ENCODE measurements at places on chromosomes 16 and 17. TPM values are rescaled to one million over a fixed set of nuclear protein-coding genes. Genes with fewer than 3 reads are reported as not detected.

- DNase-seq: peak; percentile 61
These were observed 65.2 kb downstream of the NKD1 start for GRCh38 chr16:50613281-50613963.

GRCh38 chr17:81391936-81392908, 3.0 kb upstream of the BAHCC1 start:
- no peak for DNase-seq

Gene RNF227
- 5.8 TPM for polyA plus RNA-seq

GRCh38 chr16:66618588-66619375, 14.3 kb downstream of the CMTM3 start:
- no peak for DNase-seq

Gene DRC3
- 13.2 TPM for polyA plus RNA-seq

DNA sequence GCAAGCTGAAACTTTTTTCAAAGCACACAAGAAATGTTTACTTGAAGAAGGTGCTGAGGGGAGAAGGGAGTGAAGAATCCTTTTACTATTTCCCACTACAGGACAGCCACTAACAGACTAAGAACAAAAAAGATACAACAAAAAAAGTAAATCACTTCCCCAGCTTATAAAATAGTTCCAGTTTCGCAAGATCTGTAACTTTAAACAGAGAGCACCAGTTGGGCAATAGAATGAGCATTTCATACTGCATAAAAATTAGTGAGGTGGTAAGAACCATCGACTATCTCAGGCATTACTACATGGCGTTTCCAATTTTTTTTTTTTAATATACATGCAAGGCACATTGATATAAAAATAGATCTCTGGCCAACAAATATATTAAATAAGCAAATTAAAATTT, 11.1 kb downstream of the CRYBA1 start:
- no peak for DNase-seq

GRCh38 chr17:13484020-13484419, 117.7 kb downstream of the HS3ST3A1 start:
- no peak for DNase-seq

DNA sequence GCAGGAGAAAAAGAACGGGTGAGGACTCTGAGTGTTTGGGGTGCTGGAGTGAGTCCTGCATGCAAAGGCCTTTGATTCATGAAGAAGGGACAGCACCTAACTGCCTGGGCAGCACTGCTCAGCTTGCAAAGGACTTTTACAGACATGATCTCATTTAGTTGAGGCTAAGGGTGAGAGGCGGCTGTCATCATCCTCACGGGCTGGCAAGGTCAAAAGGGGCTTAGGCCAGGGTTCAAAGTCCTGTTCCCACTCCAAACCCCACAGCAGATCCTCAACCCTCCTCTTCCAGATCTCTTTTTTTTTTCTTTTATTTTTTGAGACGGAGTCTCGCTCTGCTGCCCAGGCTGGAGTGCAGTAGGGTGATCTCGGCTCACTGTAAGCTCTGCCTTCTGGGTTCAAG, 4.8 kb downstream of the RHBDF2 start:
- no peak for DNase-seq

- no peak for DNase-seq
These were observed 78.6 kb downstream of the MYH13 start for GRCh38 chr17:10294180-10294579.

- no peak for DNase-seq
These were observed 200.1 kb upstream of the GSE1 start for GRCh38 chr16:85412911-85413520.

DNA sequence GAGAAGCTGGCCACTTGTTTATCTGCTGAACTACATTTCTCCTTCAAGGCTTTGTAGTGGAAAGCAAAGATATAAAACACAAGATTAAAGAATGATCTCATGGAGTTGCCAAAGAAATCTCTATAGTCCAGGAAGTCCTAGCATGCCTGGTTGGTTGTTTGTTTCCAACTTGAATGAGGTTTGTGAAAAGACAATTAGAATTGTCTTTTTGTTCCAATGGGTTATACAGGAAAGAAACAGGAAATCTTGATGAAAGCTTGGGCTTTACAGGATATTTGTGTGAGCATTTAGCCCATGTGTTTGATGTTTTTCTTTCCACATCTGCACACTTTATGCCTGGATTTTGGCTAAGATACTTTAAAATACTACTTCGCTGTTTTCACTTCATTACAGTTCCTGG, 273.4 kb downstream of the CEP112 start:
- DNase-seq: no peak

DNA sequence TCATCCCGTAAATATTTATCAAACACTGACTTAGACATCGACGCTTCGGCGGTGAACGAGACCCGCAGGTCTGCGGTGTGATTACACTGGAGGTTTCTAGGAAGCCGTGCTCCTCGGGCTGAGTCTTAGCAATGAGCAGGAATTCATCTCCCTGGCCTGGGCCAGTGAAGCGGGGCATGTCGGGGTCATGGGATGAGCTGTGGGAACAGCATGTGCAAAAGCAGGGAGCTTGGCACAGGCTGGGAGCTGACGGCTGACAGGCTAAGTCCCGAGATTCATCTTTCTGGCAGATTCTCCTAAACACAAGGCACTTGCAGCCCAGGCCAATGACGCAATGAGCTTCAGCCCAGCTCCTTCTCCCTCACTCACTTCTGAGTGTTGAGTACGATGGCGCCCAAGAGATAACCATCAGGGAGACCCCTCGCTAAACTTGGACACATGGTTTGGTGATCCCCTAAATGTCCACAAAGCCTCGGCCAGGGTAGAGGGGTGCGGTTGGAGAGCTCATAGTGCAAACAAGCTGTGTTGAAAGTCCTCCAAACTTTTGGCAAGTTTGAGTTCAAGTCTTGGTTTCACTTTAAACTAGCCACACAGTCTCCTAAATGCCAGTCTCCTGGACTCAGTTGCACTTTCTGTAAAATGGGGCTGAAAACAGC, 12.8 kb downstream of the CRISPLD2 start:
- no peak for DNase-seq

- DNase-seq: no peak
These were observed 148.9 kb downstream of the SPACA3 start for GRCh38 chr17:33140413-33141099.

Gene ZG16
- polyA plus RNA-seq: not detected

- DNase-seq: no peak
These were observed 7.0 kb upstream of the MAF start for GRCh38 chr16:79607587-79607986.

DNA sequence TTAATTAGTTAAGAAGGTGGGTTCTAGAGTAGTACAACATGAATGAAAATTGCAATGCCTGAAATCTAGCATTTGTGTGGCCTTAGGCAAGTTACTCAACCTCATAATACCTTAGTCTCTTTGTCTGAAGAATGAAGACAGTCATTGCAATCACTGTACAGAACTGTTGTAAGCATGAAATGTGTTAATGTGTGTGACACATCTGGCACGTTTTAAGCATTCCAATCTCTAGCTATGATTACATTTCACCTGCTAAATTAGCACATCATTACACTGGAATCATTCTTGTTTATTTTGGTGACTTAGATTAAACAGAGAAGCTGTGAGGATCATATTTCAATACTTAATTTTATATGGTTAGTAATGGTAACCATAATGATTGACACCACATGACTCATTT, 629.7 kb upstream of the KIF2B start:
- no peak for DNase-seq

Gene KRTAP1-4
- not detected for polyA plus RNA-seq

Gene PRAC2
- polyA plus RNA-seq: not detected

DNA sequence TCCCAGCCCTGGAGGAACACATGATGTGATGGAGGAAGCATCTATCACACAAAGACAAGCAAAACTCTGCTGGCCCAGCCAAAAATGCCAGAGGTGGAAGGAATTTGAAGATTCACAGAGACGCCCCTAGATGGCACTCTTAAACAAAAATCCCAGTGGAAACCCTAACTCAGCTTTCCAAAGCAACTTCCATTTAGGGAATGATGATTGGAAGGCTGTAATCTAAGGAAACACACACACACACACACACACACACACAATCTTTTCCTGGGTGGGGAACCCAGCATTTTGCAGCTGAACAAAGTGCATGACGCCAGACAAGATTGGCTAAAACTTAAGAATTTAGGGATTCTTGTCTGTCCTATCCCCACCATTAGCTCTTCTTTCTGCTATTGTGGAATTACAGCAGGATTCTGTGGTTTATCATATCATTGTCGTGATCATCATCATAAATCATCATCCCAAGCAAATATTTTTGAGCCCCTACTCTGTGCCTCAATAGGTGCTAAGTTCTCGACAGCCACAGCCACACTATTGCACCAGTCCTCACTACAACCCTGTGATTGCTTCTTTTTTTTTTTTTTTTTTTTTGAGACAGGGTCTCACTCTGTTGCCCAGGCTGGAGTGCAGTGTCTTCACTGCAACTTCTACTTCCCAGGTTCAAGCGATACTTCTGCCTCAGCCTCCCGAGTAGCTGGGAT, 1.6 kb upstream of the LDAF1 start:
- no peak for DNase-seq

DNA sequence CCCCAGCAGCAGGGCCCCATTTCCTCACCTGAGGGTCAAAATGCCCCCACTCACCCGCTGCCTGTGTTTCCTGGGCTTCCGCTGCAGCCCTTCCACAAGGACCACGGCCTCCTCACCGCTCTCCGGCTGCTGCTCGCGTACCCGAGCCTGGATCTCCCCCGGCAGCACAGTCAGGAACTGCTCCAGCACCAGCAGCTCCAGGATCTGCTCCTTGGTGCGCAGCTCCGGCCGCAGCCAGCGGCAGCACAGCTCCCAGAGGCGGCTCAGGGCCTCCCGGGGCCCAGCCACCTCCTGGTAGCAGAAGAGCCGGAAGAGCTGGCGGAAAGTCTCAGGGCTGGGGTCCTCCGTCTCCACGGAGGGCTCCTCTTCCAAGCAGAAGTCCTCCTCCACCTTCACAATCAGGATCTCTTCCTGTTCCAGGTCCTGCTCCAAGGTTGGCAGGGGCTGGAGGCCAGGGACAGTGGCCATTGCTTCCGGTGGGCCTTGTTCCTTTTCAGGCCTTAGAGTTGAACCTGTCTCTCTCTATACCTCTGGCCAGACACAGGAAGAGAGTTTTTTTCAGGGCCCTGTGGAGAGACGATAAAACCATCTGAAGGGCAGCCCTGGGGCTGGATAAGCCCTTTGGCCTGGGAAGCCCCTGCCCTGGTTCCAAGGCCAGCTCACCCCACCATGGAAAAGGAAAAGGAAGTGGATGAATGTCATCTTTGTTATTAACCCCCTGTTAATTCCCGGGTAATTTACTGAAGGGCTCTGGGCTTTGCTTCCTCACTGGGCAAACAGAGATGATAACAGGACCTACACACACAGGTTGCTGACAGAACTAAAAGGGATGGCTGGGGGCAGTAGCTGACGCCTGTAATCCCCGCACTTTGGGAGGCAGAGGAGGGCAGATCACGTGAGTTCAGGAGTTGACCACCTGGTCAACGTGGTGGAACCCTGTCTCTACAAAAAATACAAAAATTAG, 1.2 kb downstream of the ZNF500 start:
- DNase-seq: no peak

DNA sequence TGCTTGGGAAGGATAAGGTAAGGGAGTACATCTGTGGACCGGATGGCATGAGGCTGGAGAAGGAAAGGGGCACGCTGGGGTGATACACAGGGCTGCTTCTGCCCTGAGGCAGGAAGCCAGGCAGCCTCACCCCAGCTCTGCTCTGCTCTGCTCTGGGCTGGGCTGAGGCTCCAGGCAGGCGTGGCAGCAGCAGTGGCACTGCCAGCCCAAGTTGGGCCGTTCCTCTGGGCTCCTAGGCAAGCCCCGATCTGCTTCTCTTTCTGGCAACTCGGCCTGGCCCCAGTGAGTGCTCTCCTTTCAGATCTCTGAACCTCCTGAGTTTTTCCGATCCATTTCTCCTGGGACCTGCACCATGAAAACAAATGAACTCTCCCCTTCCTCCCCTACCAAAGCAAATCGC, 44.9 kb downstream of the VAC14 start:
- DNase-seq: no peak

Gene TNS4
- polyA plus RNA-seq: 0.32 TPM

- no peak for DNase-seq
These were observed 679.8 kb upstream of the KIF2B start for GRCh38 chr17:53142890-53143289.

DNA sequence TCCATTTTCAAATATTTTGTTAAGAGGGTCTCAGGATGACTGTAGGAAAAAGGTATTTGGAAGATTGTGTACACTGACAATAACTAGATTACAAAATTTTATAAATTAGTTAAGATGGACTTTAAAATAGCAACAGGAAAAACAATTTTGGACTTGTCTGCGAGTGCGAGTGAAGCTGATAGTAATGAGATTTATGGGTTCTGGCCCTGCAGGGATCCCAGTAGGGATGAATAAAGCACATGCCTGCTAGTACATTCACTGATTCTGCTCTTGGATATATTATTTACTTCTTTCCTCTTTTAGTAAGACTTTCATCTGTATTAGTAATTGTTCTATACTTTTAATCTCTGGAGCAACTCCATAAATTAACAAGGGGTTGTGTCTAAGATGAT, 28.2 kb downstream of the PRKCA start:
- DNase-seq: no peak

- DNase-seq: no peak
These were observed 15.6 kb upstream of the PDK2 start for GRCh38 chr17:50079334-50080095.

DNA sequence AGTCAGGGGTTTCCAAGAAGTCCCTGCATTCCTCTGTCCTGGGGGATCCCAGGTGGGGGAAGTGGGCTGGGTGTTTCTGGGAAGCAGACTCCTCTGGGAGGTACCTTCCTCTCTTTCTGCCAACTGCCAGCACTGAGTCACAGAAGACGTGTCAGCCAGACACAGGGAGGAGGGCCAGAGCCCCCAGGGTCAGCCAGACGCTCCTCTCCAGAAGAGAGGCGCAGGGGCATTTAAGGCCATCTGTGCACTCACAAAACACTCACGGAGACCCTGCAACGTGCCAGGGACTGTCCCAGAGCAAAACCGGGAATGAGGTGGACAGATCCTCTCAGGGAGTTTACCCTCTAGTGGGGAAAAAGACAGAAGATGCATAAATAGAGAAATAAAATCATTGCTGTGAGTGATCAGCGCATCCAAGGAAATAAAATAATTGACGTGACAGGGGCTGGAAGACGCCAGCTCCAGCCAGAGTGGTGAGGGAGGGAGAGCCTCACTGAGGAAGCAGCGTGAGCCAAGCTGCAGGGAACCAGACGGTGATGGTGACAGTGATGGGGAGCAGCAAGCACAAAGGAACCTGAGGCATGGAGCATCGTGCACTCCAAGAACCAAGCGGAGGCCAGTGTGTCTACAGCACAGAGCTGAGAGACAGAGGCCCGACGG, 105.4 kb downstream of the ZNF423 start:
- no peak for DNase-seq

GRCh38 chr16:11224894-11225676, 30.9 kb downstream of the SOCS1 start:
- DNase-seq: no peak

Measured in left renal cortex interstitium (tissue), 4 donors.